ENCODE measurements at places on chromosomes 2 and 18.

DNA sequence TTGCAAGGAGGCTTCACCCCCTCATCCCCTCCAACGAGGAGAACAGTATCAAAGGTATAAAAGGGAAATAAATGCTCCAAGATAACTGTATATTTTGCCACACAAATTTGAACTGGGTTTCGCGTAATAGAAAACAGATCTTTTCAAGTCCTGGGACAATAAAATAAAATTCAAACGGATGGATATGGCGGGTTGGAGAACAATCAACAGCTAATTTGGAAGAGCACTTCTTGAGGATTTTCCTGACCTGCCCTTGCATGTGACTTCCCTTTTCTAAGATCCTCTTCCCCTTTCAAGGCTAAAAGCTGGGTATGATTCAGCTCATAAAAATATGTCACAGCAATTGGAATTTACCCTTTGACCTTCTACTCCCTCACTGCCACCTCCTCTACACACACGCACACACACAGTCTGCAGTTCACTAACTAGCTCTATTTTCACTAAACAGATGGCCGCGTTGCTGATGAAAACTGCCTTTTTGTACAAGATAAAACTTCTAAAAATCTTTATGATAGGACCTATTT, 386.9 kb downstream of the FIGN start:
- no peak for DNase-seq

DNA sequence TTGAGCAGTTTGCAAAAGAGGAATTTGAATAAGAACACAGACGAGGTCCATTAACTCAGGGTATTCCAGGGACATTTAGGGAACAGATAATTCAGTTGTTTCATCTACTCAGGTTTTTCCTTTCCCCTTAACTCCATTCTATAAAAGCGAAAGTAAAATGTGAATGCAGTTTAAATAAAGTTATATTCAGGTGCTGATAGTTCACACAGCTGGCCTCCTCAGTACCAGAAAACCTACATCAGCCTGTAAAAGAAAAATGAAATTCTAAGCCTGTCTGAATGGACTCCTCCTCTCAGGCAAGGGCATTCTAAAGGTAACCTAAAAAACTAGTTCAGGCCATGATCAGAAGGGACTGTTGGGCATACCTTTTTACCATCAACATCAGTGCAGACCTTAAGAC, 873.8 kb downstream of the SUCLG1 start:
- no peak for DNase-seq

- DNase-seq, result no peak
Measured at GRCh38 chr2:156038021-156038420, 294.5 kb downstream of the NR4A2 start.

- DNase-seq, result no peak
Measured at GRCh38 chr2:104673225-104673624, 180.7 kb upstream of the POU3F3 start.

DNA sequence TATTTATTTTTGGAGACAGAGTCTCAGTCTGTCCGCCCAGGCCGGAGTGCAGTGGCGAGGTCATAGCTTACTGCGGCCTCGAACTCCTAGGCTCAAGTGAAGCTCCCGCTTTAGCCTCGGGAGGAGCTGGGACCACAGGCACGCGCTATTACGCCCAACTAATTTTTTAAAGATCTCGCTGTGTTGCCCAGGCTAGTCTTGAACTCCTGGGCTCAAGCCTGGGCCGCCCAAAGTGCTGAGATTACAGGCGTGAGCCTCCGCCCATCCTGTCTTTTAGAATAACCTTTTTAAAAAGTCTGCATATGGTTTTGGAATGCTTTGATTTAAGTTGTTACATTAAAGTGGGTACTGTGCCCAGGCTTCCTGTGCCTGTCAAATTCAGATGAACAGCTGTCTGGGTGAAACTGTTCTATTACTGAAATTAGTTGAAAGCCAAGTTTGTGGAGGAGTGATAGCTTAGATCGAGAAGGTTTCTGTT, 944 bp downstream of the RAB3GAP1 start:
- DNase-seq, result no peak
